Calu3 (cell line): ENCODE measurements at places on chromosomes 12 and 14. TPM values are rescaled to one million over a fixed set of nuclear protein-coding genes. Genes with fewer than 3 reads are reported as not detected.

Gene LBHD2
- not detected in 2 replicates for total RNA-seq

Gene EIF4B
- total RNA-seq, result 242 and 272 TPM in 2 replicates

GRCh38 chr12:53961025-53961761 lies 6.5 kb downstream of the HOXC12 start:
- H3K36me3 ChIP-seq, result no peaks in the 10 kb centered on the region
- no peak for DNase-seq
- peaks cover 86% of the 10 kb centered on the region for H3K27me3 ChIP-seq

- peak within 1 kb of the TSS; percentile 80 for H3K4me3 ChIP-seq
- peak; percentile 93 for DNase-seq
- peaks cover 64% of the 10 kb centered on the region for H3K36me3 ChIP-seq
- peak within 1 kb of the TSS; percentile 93 for H3K27ac ChIP-seq
These were observed at the start of gene CD63 for GRCh38 chr12:55728939-55729818. Gene CD63 (minus strand): TSS chr12:55729009. CDS start chr12:55728341, 668 bp downstream.

- peaks cover 57% of the 10 kb centered on the region for H3K4me1 ChIP-seq
- DNase-seq, result no peak
- no peak overlapping the region for H3K4me3 ChIP-seq
- H3K36me3 ChIP-seq, result no peaks in the 10 kb centered on the region
- no peak overlapping the region for H3K27ac ChIP-seq
These were observed 174.5 kb downstream of the KTN1 start for GRCh38 chr14:55754471-55754870.

GRCh38 chr14:23062002-23062401 lies 4.7 kb upstream of the CDH24 start:
- H3K27me3 ChIP-seq, result no peaks in the 10 kb centered on the region
- H3K4me1 ChIP-seq, result peaks cover 34% of the 10 kb centered on the region
- peaks cover 67% of the 10 kb centered on the region for H3K36me3 ChIP-seq
- peak overlapping the region; percentile 67 for H3K27ac ChIP-seq
- peak overlapping the region; percentile 30 for H3K4me3 ChIP-seq

DNA sequence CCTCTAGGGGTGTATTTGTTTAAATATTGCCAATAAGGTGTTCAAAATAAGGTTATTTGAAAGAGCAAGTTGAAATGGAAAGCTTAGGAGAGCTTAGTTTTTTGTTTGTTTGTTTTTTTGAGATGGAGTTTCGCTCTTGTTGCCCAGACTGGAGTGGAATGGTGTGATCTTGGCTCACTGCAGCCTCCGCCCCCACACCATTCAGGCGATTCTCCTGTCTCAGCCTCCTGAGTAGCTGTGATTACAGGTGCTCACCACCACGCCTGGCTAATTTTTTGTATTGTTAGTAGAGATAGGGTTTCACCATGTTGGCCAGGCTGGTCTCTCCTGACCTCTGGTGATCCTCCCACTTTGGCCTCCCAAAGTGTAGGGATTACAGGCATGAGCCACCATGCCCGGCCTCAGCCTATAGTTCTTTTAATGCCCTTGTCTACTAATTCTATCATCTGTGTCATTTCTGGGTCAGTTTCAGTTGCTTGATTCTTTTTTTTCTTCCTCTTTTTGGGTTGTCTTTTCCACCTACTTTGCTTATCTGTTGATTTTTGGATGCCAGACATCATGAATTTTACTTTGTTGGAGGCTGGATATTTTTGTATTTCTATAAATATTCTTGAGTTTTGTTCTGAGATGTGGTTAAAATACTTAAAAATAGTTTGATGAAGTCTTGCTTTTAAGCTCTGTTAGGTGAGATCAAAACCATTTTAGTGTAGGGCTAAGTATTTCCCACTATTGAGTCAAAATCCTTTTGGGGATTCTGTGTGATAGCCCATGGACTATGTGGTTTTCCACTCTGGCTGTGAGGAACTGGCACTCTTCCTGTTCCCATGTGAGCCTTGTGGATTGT lies 18.7 kb downstream of the RCOR1 start:
- DNase-seq, result no peak
- no peak overlapping the region for H3K4me3 ChIP-seq
- H3K4me1 ChIP-seq, result no peaks in the 10 kb centered on the region
- H3K36me3 ChIP-seq, result no peaks in the 10 kb centered on the region
- H3K27ac ChIP-seq, result no peak overlapping the region
- no peaks in the 10 kb centered on the region for H3K27me3 ChIP-seq

Gene NR1H4
- total RNA-seq, result 5.2 and 9.6 TPM in 2 replicates

Gene RGS6
- not detected in 2 replicates for total RNA-seq

Gene TMTC3
- total RNA-seq, result 24.5 and 30.8 TPM in 2 replicates

Gene SLC2A3
- 0.37 TPM in 1 of 2 replicates, not detected in the other for total RNA-seq

GRCh38 chr12:53939141-53940108 lies 794 bp downstream of the HOXC13 start:
- peak; percentile 34 for DNase-seq
- H3K4me1 ChIP-seq, result no peaks in the 10 kb centered on the region
- no peaks in the 10 kb centered on the region for H3K36me3 ChIP-seq
- peaks cover 97% of the 10 kb centered on the region for H3K27me3 ChIP-seq

DNA sequence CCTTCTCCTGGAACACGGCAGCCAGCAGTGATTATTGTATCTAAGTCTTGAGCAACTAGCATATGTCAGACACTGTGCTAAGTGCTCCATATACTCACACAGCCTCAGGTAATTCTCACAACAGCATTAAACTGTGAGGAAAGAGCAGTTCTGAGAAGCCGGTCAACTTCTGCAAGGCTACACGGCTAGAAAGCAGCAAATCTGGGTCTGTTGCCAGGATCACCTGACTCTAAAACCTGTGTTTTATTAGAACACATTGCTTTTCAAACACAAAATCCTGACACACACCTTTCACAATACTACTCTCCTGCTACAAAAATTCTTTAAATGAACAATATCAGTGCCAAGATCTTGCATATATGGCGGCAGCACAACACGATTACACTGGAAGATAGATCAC lies 49.8 kb upstream of the CRACR2A start:
- no peak overlapping the region for H3K27ac ChIP-seq
- no peaks in the 10 kb centered on the region for H3K4me1 ChIP-seq
- no peak for DNase-seq

DNA sequence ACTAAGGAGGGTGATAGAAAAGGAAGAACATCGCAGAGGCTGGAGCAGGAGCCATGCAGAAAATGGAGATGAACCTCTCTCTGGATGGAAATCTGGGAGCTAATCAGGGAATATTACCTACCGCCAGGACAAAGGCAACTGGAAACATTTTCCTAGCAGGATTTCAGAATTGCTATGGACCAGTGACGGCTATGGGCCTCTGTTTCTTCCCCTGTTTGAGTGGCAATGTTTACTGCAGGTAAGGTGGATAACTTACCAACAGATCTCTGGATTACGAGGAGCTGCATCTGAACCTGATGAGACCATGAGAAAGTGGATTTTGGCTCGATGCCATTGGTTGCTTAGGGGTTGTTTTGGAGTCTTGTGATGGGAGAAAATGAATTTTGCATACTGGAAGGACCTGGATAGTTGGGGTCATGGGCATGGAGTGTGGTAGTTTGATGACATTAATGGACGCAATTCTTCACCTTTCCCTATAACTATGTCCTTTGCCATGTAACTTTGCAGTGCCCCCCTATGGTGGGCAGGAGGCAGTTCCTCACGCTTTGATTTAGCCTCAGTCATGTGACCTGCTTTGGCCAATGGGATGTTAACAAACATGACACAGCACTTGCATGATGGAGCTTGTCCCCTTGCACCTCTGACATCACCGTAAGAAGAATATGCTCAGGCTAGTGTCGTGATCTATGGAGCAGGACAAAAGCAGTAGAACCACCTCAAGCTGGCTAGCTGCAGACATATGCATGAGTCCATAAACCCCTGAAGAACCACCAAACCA lies 51.1 kb downstream of the CALM1 start:
- no peak for DNase-seq
- no peaks in the 10 kb centered on the region for H3K27me3 ChIP-seq
- H3K4me1 ChIP-seq, result peaks cover 18% of the 10 kb centered on the region
- no peak overlapping the region for H3K27ac ChIP-seq
- no peak overlapping the region for H3K4me3 ChIP-seq

Gene DNAJC22
- 9.6 and 15.7 TPM in 2 replicates for total RNA-seq

DNA sequence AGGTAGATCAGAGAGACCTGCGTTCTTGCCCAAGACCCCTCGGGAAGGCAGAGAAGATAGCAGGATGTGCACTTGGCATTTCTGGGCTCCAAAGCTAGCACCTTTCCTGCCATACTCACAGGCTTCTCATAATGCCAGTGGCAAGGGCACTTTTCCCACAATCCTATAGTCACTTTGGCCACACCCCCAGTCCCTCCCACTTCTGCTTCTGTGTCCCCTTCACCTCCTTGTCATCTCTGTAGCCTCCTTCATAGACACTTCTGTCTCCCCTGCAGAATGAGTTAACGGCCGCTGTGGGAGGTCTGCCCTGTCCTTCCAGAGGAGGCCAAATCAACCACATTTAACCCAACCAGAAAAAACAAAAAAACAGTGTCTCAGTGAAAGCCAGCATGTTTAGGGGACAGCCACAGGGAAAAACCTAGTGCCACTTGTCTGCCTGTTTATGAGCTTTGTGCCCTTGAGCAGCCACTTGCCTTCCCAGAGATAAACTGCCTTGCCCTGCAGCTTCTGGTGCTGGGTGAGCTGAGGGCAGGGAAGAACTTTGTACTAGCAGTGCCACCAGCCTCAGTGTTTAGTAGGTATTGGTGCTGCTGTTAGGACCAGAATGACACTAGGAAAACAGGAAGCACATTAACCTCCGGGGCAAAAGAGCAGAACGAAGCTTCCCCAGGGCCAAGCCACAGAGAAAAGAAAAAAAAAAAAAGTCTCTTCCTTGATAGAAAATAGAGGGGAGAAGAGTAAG lies 193.0 kb upstream of the PWP1 start:
- DNase-seq, result no peak
- H3K27ac ChIP-seq, result no peak overlapping the region
- H3K4me3 ChIP-seq, result no peak overlapping the region
- H3K36me3 ChIP-seq, result no peaks in the 10 kb centered on the region
- peaks cover 62% of the 10 kb centered on the region for H3K27me3 ChIP-seq
- H3K4me1 ChIP-seq, result no peaks in the 10 kb centered on the region

Gene PZP
- total RNA-seq, result not detected in 2 replicates

- H3K27me3 ChIP-seq, result no peaks in the 10 kb centered on the region
- peaks cover 43% of the 10 kb centered on the region for H3K4me1 ChIP-seq
- H3K4me3 ChIP-seq, result peak overlapping the region; percentile 88
- DNase-seq, result peak; percentile 91
- H3K27ac ChIP-seq, result peak overlapping the region; percentile 91
- H3K36me3 ChIP-seq, result peaks cover 87% of the 10 kb centered on the region
These were observed 2.0 kb downstream of the TPI1 start for GRCh38 chr12:6869049-6870021.

DNA sequence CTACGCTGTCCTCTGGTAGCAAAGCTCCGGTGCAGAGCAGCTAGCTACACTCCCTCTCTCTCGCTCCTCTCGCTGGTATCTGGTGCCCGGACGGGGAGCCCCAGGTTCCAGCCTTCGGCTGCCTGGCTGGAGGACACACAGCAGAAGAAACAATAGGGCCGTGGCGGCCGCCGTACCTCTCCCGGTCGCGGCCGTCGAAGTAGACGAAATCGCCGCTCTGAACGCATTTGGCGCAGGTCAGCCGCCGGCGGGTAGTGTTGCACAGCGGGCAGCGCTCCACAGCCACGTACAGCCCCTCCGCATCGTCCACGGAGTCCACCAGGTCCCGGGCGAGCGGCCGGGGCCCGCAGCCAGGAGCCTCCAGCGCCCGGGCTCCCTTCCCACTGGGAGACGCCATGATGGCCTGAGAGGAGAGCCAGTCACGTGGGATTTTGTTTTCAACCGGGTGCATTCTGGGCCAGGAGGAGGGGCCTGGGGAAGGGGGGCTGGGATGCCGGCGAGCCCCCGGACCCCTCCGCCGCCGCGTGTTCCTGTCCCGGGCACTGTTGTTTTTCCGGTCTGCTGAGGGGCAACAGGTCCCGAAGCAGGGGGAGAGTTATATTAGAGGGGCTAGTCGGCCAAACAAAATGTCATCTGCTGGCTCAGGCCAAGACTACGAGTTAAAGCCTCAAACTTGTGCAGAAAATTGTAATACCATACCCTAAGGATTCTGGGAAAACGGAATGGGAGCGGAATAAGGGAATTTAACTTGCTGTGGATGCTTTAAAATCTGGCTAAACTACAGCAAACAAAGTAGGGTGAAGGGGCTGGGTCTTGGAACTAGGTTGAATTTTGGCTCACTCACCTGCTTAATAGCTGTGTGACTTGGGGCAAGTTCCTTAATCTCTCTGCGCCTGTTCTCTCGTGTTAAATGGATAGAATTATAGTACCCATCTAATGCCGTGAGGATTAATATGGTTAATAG lies at the start of gene ATG14:
Gene ATG14, minus strand, starts transcription at position 405 of the 964 bp plus-strand sequence. Its CDS starts 8 bp downstream, at position 397.
- peak; percentile 85 for DNase-seq
- H3K36me3 ChIP-seq, result peaks cover 13% of the 10 kb centered on the region
- peak within 1 kb of the TSS; percentile 75 for H3K27ac ChIP-seq
- H3K4me1 ChIP-seq, result peaks cover 12% of the 10 kb centered on the region
- peak within 1 kb of the TSS; percentile 84 for H3K4me3 ChIP-seq
- no peaks in the 10 kb centered on the region for H3K27me3 ChIP-seq

Gene B4GALNT3
- 15.9 and 19.3 TPM in 2 replicates for total RNA-seq

DNA sequence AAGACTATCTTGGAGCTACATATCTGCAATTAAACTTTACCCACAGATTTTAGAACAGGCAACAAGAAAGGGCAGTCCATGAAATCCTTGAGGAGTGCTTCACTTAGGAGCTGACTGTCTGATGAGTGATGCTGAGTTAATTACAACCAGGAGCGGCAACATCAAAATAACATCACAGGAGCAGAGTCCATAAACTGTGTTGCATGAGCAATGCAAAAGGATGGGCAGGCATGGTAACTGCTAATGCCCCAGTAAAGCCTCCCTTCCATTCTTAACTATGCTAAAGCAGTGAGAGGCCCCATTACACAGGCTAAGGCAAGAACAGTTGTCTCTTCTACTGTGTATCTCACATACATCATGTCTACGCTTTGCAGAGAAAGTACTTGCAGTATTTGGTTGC lies 156.6 kb downstream of the PAX9 start:
- no peaks in the 10 kb centered on the region for H3K36me3 ChIP-seq
- peaks cover 8% of the 10 kb centered on the region for H3K4me1 ChIP-seq

Gene SERPINA9
- not detected in 2 replicates for total RNA-seq

GRCh38 chr12:124927201-124928094 lies 13.0 kb upstream of the UBC start:
- H3K4me3 ChIP-seq, result peak overlapping the region; percentile 69
- peaks cover 66% of the 10 kb centered on the region for H3K36me3 ChIP-seq
- peak overlapping the region; percentile 100 for H3K27ac ChIP-seq
- DNase-seq, result peak; percentile 95
- H3K27me3 ChIP-seq, result peaks cover 16% of the 10 kb centered on the region
- H3K4me1 ChIP-seq, result peaks cover 37% of the 10 kb centered on the region

GRCh38 chr12:127809275-127809674 lies 457.7 kb upstream of the TMEM132C start:
- no peak for DNase-seq
- H3K4me1 ChIP-seq, result no peaks in the 10 kb centered on the region
- no peaks in the 10 kb centered on the region for H3K36me3 ChIP-seq
- no peak overlapping the region for H3K27ac ChIP-seq
- H3K4me3 ChIP-seq, result no peak overlapping the region
- H3K27me3 ChIP-seq, result no peaks in the 10 kb centered on the region

Gene PKP2
- total RNA-seq, result 54.2 and 61.1 TPM in 2 replicates

DNA sequence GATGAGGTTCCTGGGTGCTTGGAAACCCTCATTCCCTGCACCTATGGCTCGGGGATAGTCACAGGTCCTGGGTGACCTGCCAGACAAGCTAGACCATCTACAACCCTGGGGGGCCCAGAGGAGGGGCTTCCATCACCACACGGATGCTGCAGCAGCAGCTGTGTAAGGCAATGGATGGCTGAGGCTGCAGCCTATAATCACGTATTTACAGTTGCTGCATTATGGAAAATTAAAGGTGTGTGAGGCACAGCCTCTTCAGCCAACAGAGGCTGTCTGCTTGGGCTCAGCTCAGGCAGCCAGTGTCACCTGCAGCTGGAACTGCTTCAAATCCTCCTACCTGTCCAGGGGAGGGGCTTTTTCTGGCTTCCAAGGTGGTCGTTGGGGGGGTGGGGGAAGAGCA lies 268.1 kb downstream of the CACNA1C start:
- H3K27ac ChIP-seq, result no peak overlapping the region
- peaks cover 21% of the 10 kb centered on the region for H3K27me3 ChIP-seq
- H3K4me3 ChIP-seq, result no peak overlapping the region
- no peaks in the 10 kb centered on the region for H3K36me3 ChIP-seq
- no peak for DNase-seq
